Fibroblast of skin of left quadriceps (primary cell): ENCODE measurements at places on chromosomes 1 and 21.

GRCh38 chr1:179953974-179954492, 577 bp upstream of the CEP350 start:
- peak; percentile 22 for DNase-seq

DNA sequence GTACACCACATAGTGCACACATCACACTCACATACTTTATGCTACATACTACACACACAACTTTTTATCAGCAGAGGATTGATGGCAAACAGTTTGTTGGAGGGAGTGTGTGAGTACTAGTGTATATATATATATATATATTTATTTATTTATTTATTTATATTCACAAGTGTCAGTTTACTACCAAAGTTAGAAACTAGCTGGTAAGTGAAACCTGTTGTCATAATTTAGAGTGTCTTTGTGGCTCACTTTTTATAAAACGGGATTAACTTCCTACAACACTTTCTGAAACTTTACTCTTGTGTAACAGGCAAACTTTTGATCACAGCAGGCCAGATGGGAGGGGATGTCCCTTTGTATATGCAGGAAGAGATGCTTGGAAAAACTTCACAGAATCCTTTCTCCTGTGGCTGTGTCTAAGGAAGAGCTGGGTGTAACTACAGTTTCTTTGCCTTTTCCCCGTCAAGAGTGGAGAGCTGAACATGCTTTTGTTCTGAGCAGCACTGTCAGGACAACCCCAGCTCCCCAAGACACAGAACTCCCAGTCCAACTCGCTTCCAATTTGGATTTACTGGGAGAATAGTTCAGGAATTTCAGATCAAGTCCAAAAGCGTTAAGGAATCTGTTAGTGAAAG, 1.9 kb upstream of the SAMD13 start:
- no peak for DNase-seq

DNA sequence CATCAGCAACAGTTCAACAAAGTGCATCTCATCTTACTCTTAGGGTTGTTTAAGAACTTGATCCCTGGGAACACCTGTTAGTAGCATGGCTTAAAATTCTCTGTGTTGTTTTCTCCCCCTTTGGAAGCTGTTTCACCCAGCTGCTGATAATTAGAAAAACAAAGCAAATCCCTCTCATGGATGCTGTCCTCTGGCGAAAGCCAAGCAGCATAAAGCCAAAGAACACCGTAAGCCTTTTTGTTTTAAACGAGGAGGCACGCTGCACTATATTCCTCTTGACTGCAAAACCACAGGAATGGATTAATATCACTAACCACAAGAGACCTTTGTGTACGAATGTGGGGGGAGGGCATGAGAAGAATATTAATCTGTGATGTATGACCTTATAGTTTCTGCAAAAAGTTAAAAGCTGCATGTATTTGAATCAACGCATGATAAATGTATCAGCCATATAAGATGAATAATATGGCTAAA, 923.2 kb downstream of the LTN1 start:
- DNase-seq = peak; percentile 90

DNA sequence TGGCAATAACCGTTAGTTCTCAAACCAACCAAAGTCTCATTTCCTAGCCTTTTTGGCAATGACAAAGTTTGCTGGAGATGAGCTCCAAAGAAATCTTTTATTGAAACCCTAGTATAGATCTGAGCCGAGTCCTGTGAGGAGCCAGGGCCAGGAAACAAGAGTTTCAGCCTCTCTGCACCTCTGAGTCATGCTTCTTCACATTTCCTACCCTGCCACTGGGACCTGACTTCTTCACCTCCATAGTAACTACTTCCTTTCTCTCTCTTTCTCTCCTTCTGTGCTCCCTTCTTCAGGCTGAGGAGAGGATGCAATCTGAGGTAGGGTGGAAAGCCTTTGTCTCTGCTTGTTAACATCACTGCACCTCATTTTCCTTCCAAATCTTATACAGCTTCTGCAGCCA, 38.7 kb upstream of the IPO9 start:
- DNase-seq = no peak

- DNase-seq = no peak
Measured at GRCh38 chr21:27366036-27366435, 399.1 kb upstream of the ADAMTS5 start.

DNA sequence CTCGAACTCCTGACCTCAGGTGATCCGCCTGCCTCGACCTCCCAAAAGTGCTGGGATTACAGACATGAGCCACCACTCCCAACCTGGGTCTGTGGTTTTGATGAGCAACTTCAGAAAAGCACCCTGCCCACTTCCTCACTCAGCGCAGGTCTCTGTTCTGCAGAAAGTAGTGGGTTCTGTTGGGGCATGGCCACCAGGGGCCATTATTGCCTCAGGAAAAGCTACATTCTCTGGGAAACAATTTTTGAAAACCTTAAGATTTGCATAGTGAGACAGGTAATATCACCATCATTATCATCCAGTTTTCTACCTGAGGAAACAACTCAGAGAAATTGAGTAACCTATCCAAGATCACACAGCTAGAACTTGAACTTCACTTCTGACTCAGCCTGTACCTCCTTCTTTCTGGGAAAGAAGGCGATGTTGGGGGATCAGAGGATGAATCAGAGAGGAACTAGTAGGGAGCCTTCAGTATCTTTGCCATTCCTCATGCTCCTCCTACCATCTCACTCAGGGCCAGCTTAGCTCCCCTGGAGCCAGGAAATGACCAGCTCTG, 7.1 kb upstream of the NES start:
- DNase-seq = no peak

- DNase-seq = no peak
Measured at GRCh38 chr1:242468784-242469183, 55.7 kb downstream of the PLD5 start.

- no peak for DNase-seq
Measured at GRCh38 chr1:165536016-165536415, 7.8 kb upstream of the LRRC52 start.

DNA sequence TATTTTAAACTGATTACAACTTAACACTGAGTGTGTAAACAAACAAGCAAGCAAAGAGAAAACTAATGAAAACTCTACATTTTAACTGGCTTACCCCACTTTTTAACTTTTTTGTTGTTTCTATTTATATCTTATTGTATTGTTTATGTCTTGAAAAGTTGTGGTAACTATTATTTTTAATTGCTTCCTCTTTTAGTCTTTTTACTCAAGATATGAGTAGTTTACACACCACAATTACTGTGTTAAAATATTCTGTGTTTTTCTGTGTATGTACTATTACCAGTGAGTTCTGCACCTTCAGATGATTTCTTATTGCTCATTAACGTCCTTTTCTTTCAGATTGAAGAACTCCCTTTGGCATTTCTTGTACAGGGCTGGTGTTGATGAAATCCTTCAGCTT, 4.7 kb upstream of the HHAT start:
- DNase-seq = no peak

- peak; percentile 5 for DNase-seq
Measured at GRCh38 chr1:114718661-114719423, 2.3 kb upstream of the NRAS start.

- DNase-seq = no peak
Measured at GRCh38 chr21:45803618-45804340, 160.3 kb downstream of the PCBP3 start.

DNA sequence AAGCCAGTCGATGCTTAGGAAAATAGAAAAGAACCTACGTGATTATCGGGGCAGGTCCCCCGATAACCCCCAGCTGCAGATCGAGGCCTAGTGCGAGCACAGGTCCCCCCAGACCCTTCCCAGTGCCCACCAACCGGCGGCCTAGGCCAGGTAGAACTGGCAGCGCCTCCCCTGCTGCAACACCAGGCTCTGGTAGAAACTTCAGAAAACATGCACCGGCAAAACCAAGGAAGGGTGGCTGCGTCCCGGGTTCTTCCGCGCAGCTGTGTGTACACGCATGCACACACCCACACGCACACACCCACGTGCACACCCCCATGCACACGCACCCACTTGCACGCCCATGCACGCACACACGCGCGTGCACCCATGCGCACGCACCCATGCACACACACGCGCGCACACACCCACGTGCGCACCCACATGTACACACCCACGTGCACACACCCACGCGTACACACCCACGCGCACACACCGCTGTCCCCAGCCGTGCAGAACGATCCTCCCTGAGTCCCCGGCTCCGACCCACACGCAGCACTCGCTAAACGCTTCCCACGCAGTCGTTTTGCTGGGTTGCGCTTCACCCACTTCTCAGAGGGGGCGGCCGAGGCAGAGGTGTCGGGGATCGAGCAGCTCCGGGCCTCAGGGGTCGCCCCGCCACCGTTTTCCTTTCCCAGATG, 5.2 kb downstream of the TSPEAR start:
- DNase-seq = no peak
